Fibroblast of skin of right biceps (primary cell): ENCODE measurements at places on chromosomes 2 and 18.
A peak's percentile ranks its signal among the peaks of the same experiment; 100 is the strongest.

- DNase-seq: no peak
Measured at GRCh38 chr2:193980599-193980998, 1676.4 kb upstream of the SLC39A10 start.

GRCh38 chr2:106233350-106233706 lies 39.2 kb upstream of the UXS1 start:
- DNase-seq: no peak

GRCh38 chr2:108641756-108642155 lies 77.5 kb upstream of the RANBP2 start:
- DNase-seq: no peak

GRCh38 chr18:70382017-70382416 lies 93.2 kb downstream of the SOCS6 start:
- DNase-seq: no peak

DNA sequence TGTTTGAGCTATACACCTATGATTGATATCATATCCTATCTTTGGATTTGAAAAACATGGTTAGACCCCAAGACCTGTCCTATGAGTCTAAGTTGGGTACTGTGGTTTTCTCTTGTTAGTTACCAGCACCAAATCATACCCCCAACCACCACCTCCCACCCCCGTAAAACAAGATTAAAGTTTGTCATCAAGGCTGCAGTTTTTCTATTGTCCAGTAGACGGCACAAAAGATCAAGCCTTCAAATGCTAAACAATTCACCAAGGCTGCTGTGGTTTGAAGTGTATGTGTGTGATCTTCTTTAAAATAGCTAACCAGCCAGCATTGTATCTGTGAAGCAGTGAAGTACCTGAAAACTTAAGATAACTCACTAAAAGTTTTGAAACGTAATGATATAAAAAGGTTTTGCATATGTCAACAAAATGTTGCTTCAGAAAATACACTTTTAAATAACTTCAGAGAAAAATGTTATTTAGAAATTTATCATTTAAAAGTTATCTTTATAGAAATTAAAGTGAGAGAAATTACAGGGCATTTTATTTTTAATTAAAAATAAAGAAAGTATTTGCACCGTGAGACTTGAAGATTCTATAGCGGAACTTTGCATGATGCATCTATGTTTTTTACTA lies 5.8 kb upstream of the MEIS1 start:
- peak; percentile 61 for DNase-seq

- no peak for DNase-seq
Measured at GRCh38 chr2:98507891-98508708, 63.4 kb downstream of the INPP4A start.

DNA sequence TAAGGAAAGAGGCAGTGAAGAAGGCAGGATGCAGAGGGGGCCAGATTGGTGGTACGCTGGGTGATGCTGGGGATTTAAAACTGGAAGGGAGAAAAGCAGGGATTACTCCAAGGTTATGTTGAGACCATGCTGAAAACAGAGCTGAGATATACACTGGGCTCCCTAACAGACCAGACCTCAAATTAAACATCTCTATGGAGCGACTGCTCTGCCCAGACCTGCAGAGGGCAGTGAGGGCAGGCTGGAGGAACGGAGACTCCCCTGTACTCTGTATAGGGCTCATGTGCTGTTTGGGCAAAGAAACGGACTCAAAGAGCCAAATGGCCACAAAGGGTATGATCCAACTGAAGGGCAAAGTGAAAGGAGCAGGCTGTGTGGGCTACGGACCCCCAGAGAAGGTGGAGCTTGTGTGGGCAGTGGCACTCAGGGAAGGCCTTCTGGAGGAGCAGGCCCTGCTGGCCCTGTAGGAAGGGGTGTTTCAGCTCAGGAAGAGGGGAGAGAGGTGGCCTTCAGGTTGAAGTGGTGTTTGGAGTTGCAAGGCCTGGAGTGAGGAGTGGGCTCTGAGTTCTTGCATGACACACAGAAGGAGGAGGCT lies 4.8 kb upstream of the CELF4 start:
- DNase-seq: no peak

GRCh38 chr2:170005702-170006101 lies 172.2 kb upstream of the MYO3B start:
- no peak for DNase-seq

DNA sequence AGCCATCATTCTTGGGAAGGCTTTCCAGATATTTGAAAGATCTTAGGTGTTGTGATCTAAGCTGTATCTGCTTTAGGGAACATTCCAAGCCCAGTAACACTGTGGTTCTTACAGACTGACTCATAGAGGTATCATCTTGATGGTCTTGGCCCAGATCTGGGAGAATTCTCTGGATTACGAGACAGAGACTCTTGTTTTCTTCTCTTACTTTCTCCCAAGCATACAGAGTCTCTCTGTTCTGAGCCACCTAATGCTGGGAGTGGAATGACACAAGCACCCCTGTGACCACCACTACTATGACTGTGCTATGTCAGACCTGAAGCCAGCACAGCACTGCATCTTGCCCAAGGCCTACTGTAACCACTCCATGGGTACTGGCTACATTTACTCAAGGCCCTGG lies 81.0 kb upstream of the EPAS1 start:
- peak; percentile 66 for DNase-seq

GRCh38 chr2:36858551-36859365 lies 107.6 kb downstream of the STRN start:
- no peak for DNase-seq

- DNase-seq: no peak
Measured at GRCh38 chr18:51543658-51544155, 346.2 kb upstream of the MEX3C start.

GRCh38 chr18:50494569-50494968 lies 65.3 kb upstream of the MAPK4 start:
- DNase-seq: no peak

DNA sequence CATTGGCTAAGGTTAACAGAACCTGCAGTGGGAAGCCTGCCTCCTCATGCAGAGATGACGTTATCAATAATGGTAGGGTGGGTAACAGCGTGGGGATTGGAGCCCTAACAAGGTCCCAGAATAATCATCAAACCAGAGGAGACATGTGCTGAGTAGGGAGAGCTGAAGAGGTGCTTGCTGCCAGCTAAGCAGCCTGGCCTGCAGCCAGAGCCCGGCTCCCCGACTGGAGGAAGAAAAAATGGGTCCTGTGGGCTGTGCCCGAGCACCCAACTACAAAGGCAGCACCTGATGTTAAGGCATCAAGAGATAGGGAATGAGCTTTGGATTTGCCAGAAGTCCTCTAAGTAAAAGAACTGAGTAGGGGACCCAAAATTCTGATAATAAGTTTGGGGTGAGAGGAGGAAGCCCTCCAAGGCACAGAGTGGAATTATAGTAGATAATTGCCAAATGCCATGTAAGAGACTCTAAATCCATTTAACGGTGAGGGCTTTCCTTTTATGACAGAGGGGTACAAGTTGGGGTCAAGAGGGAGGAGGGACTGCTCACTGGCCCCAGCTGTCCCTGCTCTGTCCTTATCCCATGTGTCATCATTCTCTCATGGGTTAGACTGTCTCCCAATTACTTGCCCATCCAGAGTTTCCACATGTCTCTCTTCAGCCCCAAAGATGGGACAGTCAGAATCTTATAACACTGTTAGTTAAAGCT lies 156.1 kb downstream of the ANTXR1 start:
- no peak for DNase-seq

DNA sequence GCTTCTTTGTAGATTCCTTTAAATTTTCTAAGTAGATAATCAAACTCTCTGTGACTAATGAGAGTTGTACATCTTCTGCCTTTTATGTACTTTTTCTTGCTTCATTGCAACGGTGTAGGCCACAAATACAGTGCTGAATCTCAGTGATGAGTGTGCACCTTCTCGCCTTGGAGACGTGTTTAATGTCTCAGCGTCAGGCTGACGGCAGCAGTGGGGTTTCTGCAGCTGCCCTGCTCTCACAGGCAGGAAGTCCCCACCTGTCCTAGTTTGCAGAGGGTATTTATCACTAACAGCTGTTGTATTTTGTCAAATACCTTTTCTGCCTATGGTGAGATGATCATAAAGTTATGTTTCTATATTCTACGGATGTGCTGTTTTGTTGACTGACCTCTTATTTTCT lies 13.3 kb downstream of the AGXT start:
- no peak for DNase-seq

- DNase-seq: no peak
Measured at GRCh38 chr18:37254236-37254754, 311.3 kb downstream of the CELF4 start.

DNA sequence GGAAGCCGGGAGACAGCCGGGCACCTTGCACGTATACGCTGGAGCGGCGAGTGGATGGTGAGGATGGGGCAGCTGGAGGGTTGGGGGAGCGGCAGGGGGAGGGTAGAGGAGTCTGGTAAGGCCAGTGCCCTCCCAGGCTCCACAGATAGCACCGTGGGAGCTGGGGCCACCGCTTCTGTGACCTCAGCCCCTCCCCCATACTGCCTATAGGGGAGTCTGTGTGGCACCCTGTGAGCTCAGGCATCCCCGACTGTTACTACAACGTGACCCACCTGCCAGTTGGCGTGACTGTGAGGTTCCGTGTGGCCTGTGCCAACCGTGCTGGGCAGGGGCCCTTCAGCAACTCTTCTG lies 9.9 kb upstream of the GMPPA start:
- DNase-seq: no peak

GRCh38 chr2:172555272-172555521 lies 693 bp upstream of the PDK1 start:
- DNase-seq: no peak

- peak; percentile 83 for DNase-seq
Measured at GRCh38 chr2:109330056-109330455, 201.1 kb downstream of the SH3RF3 start.

- no peak for DNase-seq
Measured at GRCh38 chr2:21267232-21267835, 143.6 kb downstream of the TDRD15 start.

- DNase-seq: no peak
Measured at GRCh38 chr2:160376576-160376975, 117.0 kb downstream of the RBMS1 start.

DNA sequence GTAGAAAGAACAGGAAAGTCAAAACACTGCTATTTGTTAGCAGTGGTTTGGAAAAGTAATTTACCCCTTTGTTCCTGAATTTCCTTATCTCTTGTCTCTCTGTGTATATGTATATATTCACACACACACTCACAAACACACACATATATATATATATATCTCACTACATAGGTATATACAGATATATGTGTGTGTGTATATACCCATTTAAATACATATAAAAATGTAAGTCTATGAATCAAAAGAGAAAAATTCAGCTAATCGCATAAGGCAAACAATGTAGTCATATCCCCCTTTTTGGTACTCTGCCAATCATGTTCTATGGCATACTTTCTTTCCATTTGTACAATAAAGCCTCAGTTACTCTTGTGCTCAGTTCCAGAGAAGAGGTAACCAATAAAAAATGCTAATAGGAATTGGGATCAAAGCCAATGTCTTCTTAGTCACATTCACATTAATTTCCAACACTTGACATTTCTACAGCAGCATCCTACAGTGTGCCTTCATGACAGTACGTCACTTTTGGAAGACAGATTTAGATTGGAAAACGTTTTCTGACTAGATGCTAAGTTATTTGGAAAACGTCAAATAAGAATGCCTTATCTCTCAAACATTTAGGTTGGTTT lies 94.6 kb downstream of the MC4R start:
- peak; percentile 94 for DNase-seq

DNA sequence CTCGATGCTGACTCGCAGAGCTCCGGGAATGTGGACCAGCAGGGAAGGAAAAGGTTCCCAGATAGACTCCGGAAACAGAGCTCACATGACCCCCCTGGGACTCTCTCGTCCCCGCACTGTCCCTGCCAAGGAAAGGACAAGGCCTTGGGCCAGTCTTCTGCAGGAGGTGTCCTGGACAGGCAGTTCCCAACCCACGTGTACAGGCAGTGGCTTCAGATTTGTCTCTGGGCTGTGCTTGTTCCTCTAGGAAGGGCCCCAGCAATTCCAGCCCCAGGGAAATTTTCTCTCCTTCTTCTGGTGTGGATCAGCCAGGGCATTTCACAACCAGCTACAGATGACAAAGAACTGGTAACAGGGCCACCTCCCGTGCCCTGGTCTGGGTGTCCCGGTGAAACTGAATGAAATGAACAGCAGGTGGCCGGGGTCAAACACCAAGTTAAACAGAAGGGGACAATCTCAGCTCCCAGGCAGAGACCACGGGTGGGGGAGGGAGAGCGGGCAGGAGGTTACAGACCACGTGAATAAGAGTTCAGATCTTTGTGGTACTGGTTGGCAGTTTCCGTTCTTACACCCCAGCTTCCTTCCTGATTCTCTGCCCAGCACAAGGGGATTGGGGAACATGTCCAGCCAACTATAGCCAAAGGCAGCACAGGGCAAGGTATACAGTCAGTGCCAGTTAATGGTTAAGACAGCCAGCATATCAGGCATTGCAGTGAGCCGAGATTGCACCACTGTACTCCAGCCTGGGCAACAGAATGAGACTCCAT lies 52.2 kb upstream of the CAB39 start:
- no peak for DNase-seq

- DNase-seq: peak; percentile 57
Measured at GRCh38 chr2:119198240-119198840, 25.3 kb upstream of the STEAP3 start.

GRCh38 chr2:168434146-168434545 lies 21.9 kb upstream of the CERS6 start:
- peak; percentile 6 for DNase-seq

DNA sequence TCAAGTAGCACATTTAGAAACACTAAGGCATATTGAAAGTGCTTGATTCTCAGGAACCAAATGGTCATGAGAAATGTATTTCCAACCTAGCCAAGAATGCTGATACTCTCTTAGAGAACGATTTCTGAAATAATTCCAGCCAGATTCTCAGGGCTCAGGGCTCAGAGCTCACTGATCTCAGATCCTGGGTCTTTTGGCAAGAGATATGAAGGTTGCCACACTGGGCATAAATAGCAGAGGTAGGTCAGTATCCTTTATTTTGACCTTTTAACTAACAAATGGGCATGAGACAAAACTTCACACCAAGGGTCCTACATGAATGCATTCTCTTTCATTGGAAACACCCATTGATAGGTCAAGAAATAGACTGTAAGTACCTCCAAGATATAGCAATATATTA lies 364.1 kb downstream of the ALK start:
- DNase-seq: no peak

- no peak for DNase-seq
Measured at GRCh38 chr2:239321596-239322415, 79.0 kb downstream of the HDAC4 start.

DNA sequence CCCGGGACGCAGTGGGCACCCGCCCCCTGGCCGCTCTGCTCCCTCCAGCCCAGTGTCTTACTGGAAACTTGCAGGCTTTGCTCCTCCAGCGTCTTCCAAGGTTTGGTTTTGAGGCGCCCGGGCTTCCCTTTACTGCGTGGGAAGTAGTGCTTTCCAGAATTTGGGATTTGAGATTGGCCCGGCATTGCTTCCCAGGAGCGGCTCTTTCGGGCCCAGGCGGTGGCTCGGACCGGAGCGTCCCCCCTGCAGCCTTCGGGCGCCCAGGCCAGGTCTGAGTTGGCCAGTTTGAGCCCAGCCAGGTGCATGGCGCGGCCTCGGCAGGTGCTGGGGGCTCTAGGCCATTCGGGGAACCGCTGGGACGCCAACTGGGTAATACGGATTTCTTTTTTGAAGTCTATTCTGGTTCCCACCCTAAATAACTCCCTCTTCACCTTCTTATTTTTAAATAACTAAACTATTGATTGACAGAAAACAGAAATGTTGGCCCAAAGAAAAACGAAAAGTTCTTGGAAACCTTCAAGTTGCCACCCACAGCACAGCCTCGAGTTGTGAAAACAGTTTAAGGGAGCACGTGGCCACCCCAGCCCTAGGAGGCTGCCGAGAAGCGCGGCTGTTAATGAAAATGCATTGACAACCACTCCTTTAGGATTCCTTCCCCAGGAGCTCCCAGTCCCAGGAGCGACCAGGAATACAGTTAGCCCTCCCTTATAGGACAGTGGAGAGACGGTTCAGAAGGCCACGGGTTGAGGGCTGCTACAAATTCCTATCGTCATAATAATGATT lies 766 bp downstream of the SNTG2 start:
- no peak for DNase-seq
